ENCODE measurements at places on chromosomes 5 and 9.
A peak's percentile ranks its signal among the peaks of the same experiment; 100 is the strongest.

- DNase-seq: no peak
Observed at GRCh38 chr9:92295827-92296258, 2.3 kb upstream of the IARS1 start.

- DNase-seq: no peak
Observed at GRCh38 chr5:88683506-88684135, 199.4 kb downstream of the MEF2C start.

DNA sequence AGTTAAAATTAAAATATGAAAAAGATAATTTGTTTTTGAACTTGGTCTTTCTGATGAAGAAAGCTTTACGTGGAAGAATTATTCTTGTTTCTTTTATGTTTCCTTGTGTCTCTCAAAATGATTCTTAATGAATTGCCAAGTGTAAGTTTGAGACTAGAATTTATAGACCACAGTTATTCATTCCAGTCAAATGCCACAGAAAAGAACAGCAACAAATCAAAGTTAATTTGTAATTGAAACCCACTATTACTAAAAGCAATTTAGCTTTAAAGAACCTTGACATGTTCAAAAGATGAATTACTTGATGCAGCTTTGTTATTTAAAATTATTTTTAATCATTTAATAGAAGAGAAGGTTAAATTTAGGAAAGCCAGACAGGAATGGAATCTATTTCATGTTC lies 1277.7 kb upstream of the NUDT12 start:
- no peak for DNase-seq

DNA sequence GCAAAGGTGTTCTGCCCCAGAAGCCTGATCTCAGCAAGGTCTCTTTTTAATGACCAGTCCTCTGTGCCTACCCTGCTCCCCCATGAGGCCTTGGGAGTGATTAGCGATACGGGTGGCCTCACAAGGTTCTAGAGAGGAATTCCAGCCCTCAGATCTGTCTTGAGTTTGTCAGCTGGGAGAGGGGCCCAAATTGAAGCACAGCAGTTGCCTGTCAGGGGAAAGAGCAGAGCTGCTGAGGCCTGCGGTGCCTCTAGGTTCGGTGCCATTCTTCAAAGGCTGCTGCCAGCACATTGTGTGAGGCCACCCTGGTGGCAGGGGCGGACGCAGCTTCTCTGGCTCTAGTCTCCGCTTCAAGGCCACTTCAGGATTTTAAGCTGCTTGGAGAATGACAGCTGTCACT lies 85.7 kb upstream of the GRIA1 start:
- DNase-seq: no peak

DNA sequence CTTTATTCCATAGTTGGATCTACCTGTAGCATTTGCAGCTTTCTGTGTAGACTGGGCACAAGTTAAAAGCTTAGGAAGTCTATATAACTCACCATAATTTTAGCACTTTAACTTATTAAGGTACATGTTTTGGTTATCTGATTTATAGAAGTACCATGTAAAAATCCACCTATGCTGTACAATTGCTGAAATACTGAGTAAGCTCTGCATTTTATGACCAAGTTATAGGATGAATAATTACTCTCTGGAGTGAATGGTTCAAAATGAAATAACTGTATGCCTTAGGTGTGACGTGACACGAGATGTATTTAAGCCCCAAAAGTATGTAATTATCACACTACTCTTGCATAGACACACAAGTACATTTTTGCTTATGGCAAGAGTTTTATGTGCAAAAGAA lies 22.1 kb downstream of the ZSWIM6 start:
- no peak for DNase-seq

- DNase-seq: no peak
Observed at GRCh38 chr9:130029223-130029973, 13.6 kb downstream of the FNBP1 start.

GRCh38 chr5:139157556-139157955 lies 40.6 kb downstream of the SIL1 start:
- DNase-seq: no peak

DNA sequence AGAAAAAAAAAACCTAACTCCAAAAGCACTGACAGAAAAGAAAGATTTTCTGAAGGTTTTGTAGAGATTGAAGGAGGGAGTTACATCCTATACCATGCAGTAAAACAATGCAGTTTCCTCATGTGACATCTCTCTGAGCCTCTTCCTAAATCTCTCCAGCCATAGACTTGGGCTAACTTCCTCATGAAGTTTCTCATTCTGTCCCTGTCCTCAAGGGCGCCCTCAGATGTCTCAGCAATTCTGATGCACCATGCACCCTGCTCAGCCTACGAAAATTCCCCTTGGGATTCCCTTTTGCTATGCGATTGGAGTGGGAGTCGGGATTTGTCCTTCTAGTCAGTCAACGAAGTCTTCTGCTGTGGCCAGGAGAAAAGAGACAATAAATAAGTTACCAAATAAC lies 68.9 kb downstream of the FAT2 start:
- DNase-seq: no peak

DNA sequence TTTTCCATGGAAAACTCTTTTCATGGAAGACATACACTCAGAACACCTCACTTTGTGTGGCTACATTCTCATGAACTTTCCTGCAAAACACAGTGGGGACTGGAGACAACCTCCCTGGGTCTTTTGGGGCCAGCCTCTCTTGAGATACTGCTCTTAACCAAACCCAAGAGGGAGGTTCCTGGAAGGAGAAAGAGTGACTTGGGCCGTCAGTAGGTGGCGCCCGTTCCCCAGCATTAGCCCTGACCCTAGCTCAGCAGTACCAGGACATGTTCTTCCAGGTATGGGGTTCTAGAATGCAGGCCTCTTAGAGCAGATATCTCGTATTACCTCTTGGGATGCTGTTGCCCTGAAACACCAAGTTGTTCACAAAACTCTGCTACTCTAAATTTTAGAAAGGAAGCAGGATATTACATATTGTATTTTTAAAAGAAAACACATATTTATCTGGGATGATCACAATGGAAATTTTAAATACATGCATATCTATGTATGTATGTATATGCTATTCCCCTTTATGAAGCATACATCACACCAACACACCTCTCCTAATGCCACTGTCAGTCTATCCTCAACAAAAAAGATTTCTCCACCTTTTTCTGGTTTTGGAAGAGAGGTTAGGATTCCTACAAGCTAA lies 15.8 kb upstream of the GLIS3 start:
- DNase-seq: peak; percentile 55

GRCh38 chr9:110999379-110999778 lies 38.9 kb downstream of the LPAR1 start:
- DNase-seq: no peak

DNA sequence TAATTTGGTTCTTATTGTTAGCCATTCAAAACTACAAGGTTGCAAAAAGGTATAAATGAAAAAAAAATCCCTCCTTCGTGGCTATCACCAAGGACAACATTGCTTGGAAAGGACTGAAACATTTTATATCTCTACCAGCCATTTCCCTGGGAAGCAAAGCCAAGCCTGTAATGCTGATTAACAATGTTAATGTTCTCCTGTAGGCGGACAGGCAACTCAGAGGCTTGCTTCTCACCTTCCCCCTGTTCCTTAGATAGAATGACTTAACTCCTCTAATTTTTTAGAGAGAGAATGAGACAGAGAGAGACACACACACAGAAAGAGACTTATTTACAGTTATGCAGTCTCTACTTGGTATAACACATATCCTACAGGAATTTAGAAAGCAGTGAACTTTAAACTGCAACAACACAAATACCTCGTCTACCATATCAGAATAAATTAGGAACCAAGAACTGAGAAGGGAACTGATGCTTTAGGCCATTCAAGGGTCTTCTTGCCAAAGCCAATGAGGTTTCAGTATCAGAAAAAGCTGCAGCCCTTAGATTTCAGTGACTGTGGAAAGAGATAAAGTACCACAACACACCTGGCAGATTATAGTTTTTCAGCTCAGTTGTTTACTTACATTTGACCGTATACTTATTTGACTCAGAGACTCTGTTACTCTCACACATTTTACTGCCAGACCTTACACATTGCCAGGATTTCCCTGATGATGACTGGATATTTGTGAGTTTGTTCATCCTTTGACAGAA lies 20.9 kb upstream of the MAN2A1 start:
- DNase-seq: no peak

DNA sequence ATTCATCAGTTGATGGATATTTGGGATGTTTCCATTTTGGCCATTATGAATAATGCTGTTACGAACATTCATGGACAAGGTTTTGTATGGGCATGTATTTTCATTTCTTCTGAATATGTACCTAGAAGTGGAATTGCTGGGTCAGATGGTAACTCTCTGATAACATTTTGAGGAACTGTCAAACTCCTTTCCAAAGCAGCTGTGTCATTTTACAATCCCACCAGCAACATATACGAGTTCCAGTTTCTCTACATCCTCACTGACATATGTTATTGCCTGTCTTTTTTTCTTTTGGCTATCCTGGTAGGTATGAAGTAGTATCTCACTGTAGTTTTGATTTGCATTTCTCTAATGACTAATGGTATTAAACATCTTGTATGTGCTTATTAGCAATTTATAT lies 86.7 kb downstream of the PRKACG start:
- DNase-seq: no peak

DNA sequence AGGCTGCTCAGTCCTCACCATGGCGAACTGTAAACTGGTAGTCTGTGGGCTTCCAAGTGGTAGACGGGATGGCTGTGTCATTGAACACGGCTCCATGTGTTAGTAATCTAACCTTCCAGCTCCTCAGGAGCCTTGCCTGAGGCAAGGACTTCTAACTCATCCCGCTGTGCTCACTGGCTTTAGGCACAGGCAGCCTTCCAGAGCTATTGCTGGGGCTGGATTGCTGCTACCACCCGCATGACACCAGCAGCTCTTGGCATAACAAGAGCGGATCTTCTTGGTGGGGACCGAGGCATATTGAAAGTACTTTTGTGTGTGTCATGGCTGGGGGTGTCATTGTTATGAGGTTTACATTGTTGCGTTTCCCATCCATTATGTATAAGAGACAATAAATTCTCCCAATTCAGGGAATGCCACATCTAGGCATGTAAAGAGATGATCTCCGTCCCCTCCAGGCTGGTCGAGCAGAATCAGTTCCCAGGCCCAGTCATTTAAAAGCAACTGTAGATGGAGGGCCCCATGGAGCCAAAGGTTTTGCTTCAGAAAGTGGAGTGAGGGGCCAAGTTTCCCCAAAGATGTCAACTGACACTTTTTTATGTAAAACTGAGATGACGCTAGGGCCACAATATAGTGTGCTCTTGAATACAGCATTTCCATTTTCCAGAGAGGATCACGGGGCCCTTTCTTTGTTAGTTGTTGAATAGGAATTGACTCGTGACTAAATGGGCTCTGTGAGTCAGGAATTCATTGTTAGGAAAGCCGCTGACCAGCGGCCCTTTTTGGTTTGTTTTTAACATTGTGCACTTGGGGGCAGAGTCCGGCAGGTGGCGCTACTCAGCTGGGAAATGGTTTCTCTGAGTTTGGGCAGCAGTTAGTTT lies 759.5 kb downstream of the TAF11L14 start:
- DNase-seq: no peak

DNA sequence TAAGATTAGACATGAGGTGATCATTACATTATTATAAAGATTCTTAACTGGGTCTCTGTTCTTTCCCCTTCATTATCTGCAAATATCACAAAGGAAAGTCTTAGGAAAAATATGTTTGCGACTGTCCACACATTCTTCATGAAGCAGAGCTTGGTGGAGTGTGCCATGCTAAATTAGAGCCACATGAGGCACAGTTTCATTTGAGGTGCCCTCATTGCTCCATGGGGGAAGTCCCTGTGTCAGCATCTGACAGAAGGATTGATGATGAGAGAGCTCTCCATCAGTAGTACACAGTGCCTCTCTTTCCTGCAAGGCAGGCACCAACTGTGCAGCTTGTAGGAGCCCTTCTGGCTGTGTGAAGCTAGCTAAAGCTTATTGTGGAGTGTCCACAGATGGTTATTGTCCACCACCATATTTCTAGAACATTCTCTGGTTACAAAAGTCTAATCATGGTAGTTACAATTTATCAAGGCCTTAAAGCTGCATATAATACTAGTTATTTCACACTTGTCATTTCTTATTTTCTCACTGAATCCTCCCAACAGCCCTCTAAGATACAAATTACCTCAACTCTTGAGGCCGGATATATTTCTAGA lies 63.9 kb downstream of the C9orf152 start:
- no peak for DNase-seq

GRCh38 chr5:180271221-180271620 lies 20.7 kb downstream of the MAPK9 start:
- no peak for DNase-seq

GRCh38 chr9:468766-469426 lies 254.2 kb downstream of the DOCK8 start:
- no peak for DNase-seq
